ENCODE measurements at places on chromosomes 16 and 17.

DNA sequence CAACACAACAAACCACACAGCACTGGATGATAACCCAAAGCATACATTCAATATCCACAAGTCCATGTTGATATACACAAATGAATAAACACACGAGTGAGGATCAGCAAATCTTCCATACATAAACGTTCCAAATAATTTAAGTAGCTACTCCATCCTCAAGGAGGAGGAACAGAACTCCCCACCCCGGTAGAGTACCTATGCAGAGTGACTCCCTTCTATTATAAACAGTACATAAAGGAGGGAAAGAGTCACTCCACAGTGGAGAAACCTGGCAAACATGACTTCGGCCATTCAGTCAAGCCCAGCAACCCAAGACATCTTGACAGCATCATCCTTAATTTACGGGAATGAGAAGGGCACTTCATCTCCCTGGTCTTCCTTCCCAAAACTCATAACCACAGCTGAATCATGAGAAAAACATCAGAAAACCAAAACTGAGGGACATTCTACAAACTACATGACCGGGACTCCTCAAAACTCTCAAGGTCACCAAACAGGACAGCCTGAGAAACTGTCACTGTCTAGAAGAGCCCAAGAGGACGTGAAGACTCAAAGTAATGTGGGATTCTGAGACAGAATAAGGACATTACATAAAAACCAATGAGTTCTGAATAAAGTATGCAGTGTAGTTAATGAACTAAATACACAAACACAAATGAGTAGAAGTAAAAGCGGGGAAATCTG, 5.6 kb downstream of the USP22 start:
- no peak for DNase-seq

DNA sequence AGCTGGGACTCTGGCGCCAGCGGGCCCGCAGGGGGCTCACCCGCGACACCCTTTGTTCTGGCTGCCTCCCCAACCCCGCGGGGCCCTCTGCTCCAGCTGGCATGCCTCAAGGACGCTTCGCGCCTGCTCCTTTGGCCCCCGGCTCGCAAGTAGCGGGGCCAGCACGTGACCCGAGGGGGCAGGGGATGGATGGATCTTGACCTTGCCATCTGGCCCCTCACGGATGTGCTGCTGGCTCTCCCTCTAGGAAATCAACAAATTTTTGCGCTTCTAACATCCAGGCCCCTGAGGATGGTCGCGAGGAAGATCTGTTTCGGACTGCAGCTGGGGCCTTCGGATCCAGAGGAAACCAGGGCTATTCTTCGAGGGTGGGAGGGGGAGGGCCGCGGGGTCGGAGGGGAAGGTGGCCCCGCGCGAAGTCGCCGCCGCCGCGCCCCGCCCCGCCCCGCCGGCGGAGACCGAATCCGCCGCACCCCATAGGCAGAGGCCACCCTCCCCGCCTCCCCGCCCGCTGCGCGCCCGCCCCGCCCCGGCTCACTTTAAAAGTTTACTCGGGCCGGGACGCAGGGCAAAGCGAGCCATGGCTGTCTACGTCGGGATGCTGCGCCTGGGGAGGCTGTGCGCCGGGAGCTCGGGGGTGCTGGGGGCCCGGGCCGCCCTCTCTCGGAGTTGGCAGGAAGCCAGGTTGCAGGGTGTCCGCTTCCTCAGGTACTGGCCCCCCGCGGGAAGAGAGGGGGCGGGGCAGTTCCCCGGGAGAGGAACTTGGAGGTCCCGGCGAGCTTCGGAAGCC, at the start of gene ACSF2:
ACSF2 (plus strand) TSS at position 537 of the 790 bp plus-strand sequence; CDS start at position 581, 44 bp downstream.
- peak; percentile 94 for DNase-seq

GRCh38 chr17:32118835-32119234, 23.5 kb upstream of the RHOT1 start:
- DNase-seq: no peak

DNA sequence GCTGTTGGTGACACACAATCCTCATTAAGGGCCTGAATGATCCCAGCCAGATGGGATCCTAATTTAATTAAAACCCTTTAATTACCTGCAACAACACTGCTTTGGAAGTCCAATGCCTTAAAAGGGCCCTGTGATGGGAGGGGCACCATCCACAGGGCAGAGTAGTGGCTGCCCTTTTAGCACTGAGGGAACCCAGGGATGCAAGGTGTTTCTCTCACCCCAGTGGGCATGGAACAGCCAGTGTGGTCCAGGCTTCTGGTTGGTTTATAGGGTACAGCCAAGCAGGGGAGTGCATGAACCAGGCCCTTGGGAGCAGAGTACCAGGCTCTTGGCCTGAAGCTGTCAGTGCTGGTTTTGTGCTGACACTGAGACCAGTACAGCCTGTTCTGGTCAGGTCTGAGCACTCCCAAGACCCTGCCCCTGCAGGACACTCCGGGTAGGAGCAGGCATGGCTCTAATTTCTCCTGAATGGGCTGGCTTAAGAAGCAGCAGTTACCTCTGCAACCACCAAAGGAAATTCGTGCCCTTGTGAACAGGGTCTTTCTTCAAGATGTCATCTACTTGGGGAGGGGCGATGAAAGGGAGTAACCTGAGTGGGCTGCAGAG, 9.9 kb downstream of the NXPH3 start:
- no peak for DNase-seq

DNA sequence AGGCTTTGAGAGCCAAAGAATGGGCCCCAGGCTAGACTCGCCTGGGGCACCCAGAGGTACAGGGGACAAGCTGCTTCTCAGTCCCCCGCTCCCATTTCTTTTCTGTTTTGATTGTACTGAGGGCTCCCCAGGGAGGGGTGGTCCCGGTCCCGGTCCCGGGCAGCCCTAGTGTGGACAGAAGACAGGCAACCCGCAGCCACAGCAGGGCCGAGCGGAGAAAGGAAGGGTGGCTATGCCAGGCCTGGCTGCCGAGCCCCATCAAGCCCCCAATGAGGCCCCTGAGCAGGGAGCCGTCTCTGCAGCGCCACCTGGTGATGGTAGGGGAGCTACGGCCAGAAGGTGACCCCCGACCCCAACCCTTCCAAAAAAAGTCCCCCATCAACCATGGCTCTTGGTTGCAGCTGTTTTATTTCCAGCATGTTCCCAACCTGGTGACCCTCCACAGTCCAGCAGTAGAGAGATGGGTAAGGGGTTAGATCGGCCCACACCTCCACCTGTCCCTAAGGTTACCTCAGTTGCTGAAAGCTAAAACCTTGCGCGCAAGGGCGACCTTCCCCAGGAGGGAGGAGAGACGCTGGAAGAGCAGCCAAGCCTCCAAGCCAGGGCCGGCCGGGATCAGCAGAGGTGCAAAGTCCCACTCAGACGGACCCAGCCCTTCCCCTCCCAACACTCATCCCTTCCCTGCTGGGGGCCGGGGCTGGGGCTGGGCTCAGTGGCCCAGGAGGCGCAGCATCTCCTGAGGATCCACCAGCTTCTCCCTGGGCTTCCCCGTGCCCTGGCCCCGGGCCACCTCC, 2.6 kb upstream of the GRIN2C start:
- DNase-seq: peak; percentile 75

DNA sequence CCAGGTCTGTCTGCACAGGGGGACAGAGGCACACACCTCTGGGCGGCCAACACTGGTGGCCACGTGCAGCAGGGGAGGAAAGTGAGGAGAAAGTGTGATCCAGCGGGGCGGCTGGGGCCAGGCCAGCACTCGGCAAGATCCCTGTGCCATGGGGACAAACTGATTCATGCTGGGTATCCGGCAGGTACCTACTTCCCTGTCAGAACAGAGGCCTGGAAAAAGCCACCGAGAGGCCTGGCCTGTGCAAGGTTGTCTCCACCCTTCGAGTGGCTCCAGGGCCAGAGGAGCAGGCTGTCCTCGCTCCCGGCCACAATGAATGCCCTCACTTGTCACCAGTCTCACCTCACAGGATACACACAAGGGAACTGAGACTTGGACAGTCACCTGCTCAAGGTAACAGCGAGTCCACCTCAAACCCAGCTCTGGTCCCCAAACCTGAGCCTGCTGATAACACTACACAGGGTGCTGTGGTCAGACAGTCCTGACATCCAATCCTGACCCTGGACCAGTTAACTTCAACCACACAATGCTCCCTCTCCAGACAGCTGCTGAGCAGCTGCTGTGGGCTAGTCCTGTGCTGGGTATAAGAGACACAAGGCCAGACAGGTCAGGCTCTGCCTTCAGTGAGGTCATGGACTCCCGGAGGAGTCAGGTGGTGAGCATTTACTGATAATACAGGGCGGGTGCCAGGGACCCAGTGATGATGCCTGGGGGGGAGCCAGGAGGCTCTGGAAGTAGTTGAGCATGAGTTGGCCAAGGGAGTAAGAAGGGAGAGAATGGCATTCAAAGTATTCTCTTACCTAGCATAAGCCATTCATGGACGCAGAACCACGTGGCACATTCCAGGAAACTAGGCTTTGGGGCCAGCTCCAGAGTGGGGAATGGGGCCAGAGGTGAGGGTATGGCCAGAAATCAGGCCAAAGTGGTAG, 53.0 kb downstream of the VAC14 start:
- DNase-seq: no peak

DNA sequence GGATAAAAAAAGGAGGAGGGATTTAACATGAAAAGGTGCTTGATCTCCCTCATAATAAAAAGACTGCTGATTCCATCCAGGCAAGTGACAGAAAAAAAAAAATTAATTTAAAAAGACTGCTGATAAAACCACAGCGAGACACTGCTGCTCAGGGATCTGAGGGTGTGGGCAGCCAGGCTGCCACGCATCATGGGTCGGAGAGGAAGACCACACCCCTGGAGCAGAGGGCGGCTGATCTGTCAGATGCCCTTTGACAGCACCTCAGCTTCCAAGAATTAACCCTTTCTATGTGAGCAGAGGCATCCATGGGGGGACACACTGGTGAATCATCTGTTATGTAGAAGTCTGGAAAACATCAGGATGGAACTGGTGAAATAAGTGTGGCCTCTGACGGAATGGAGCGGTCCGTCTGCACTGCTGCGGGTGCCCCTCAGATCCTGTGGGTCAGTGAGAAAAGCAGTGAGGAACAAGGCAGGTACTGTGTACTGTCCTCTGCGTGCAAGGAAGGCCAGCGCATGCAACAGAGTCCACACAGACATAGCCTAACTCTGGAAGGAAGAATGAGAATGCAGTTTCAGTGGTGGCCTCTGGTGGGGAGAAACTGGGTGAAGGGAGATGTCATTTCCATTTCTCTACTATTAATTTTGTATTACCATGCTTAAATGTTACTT, 19.8 kb downstream of the MAPT start:
- DNase-seq: no peak

- DNase-seq: peak; percentile 43
Observed at GRCh38 chr17:48127371-48128051, 19.9 kb downstream of the SNX11 start.

DNA sequence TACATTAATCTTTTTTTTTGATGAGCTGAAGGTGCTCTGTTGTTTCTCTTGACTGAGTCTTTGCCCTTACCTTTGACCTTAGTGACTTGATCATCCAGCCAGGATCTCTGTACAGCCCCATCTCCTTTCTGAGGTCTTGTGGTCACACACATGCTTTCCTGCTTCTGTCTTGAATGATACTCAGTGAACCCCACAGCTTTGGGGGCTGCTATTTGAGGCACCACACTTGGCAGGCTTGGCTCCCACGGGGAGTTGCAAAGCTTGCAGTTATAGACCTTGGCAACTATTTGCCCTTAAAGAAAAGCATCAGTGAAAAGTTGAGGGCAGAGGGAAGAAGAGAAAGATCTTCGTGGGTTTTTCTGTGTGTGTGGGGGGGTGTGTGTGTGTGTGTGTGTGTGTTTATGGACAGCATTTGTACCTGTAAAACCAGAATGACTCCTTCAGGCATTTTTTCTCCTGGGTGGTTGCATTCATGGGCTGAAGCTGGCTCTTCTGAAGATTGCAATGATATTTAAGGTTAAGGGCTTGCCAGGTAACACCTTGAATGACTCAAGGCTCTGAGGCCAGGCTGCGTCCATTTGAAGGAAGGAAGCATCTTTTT, 101.6 kb downstream of the MSI2 start:
- DNase-seq: no peak

GRCh38 chr17:7711051-7711755, 6.2 kb downstream of the EFNB3 start:
- no peak for DNase-seq

GRCh38 chr17:40497695-40498094, 3.7 kb downstream of the TNS4 start:
- DNase-seq: peak; percentile 52

- no peak for DNase-seq
Observed at GRCh38 chr17:48541036-48541576, 3.8 kb downstream of the HOXB2 start.

DNA sequence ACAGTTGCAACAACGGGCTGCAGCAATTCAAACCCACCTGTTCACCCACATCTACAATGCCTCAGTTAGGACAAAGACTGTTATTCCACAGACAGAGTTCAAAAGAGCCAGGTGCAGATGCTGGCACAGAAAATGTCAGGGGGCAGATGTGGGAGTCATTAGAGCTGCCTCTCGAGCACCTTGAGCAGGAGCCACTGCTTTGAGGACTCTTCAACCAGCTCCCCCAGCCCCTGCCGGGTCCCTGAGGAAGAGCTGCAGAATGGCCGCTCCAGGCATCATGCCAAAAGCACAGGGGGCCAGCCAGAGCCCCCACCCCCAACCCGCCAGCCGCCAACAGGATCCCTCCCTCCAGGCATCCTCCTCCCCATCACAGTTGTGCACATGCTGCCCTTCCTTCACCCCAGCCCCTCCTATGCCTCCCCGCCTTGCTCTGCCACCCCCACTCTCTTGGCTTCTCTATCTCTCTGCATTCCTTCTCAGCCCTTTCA, 20.8 kb downstream of the C17orf67 start:
- DNase-seq: no peak

- DNase-seq: no peak
Observed at GRCh38 chr16:75019586-75019985, 20.8 kb downstream of the ZNRF1 start.

GRCh38 chr16:80954985-80955384, 51.7 kb downstream of the CMC2 start:
- DNase-seq: no peak

GRCh38 chr17:75078284-75079022, 9.3 kb upstream of the SLC16A5 start:
- DNase-seq: peak; percentile 87

GRCh38 chr17:8922928-8923327, 42.6 kb downstream of the PIK3R5 start:
- no peak for DNase-seq

- no peak for DNase-seq
Observed at GRCh38 chr17:33085256-33085655, 93.6 kb downstream of the SPACA3 start.
